ENCODE measurements at places on chromosomes 12 and 14.

DNA sequence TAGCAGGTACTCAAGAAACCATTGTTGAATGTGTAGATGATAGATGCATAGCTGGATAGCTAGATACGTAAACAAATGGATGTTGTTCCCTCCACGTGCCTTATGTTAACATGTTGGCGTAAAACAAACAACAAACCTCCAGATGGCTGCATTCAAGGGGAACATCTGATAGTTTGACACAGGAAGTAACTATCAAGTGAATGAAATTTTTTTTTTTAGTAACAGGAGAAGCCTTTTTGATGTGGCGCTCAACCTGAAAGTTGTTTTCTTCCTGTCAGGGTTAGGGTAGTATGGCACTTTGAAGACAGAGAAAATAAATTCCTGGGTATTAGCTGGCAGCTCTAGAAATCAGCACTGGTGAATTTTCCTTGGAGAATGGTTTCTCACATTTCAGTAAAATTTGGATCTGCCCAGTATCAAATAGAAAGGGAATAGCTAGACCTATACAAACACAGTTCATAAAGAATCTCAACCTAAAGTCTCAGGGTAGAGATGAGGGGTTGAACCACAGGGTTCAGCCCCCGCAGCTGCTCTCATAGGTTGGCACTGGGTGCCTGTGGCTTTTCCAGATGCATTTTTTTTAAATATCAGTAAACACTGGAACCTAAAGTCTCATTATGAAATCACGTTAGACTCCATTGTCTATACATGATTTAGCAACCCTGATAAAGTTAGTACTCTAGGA, 18.8 kb upstream of the RAP1B start:
- DNase-seq = no peak

DNA sequence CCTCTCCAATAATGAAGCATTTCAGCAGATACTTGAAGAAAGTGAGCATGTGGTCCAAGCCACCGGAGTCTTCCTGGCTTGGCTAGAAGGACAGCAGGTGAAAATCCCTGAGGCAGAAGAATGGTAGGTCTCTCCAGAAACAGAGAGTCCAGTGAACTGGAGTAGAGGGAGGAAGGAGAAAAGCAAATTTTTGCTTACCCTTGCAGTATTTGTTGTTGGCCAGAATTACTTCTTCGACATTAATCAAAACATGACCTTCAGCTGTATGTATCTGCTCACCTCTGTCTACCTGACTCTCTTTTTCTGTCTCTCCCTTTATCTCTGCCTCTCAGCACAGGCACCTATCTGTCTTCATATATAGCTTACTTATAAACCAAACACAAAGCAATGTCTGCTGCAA, 208.9 kb downstream of the SYT1 start:
- no peak for DNase-seq

DNA sequence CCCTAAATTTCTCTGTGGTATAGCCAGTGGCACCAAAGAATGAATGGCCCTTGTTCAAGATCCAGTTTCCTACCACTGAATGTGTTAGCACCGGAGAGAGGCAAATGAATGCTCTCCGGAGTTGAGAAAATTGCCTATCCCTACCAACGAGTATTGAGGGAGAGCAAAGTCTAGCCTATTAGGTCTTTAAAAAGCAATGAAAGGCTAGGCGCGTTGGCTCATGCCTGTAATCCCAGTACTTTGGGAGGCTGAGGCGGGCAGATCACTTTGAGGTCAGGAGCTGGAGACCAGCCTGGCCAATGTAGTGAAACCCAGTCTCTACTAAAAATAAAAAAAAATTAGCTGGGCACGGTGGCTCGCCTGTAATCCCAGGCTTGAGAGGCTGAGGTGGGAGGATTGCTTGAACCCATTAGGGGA, 898 bp upstream of the RAB15 start:
- no peak for DNase-seq

GRCh38 chr12:52823761-52824450, 10.0 kb upstream of the KRT4 start:
- DNase-seq = no peak

DNA sequence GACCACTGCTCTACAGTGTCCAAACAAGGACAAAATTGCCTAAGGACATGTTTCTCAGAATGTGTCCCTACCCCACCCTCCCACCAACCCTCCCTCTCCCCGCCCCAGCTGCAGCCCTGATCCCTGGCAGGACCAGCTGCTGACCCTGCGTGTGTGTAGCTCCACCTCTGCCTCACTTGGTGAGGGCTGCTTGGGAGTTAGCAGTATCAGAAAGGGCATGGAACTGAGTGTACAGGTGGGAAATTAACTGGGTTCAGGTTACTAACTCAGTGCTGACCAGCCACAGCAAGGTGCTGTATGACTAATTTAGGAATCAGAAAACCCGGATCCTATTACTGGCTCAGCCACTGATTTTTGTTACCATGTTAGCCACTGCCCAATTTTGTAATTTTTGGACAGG, 11.3 kb upstream of the PLEKHD1 start:
- no peak for DNase-seq

GRCh38 chr12:46562625-46563225, 190.2 kb upstream of the SLC38A2 start:
- DNase-seq = no peak

- DNase-seq = no peak
Measured at GRCh38 chr12:64840949-64841717, 16.7 kb downstream of the TBC1D30 start.

- DNase-seq = peak; percentile 16
Measured at GRCh38 chr14:53109105-53110041, 43.8 kb downstream of the DDHD1 start.

- DNase-seq = no peak
Measured at GRCh38 chr12:19846574-19846973, 407.3 kb downstream of the AEBP2 start.

GRCh38 chr12:90858252-90858651, 96.7 kb downstream of the CCER1 start:
- DNase-seq = no peak

DNA sequence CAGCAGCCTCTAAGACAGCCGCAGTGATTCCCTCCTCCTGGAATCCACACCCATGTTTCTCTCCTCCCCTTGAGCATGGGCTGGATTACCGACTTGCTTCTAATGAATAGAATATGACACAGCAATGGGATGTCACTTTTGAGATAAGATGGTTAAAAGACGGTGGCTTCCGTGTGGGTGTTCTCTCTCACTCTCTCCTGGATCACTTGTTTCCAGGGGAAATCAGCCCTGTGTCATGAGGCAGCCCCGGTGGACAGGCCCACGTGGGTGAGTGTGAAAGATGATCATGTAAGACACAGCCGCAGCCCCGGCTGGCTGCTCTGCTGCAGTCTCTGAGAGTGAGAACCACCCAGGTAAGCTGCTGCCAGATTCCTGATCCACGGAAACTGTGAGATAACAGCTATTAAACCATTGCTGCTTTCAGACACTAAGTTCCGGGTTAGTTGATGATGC, 10.7 kb downstream of the MOAP1 start:
- no peak for DNase-seq

DNA sequence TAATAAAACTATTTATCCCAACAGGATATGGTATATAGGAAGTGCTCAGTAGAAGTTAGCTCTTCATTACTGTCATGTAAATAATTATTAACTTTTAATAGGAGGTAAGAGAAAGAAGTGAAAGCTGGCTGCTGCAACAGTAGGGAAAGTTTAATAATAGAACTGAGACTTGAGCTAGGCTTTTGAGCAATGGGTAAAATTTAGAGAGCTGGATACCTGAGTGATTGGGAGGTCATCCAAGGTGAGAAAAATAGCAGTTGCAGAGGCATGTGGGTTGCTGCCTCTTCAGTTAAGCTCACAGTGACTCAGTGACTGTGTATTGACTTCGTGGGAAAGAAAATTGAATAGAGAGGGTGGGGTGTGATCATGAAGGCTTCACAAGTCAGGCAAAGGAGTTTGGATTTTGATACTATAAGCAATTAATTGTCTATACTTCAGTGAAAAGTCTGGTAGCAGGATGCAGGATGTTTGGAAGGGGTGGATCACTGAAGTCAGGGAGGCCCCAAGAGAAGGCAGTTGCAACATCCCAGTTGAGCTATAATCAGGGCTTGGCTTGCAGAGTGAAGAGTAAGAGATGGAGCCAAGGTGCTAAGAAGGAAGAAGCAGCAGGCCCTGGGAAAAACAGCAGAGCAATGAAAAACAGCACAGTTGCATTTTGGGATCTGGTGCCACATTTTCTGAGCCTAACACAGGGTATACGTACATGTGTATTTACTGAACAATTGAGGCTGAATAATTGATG, 172.0 kb upstream of the FRMD6 start:
- no peak for DNase-seq

GRCh38 chr12:26143291-26143690, 18.5 kb upstream of the BHLHE41 start:
- no peak for DNase-seq
